ENCODE measurements at places on chromosomes 3 and 15.

DNA sequence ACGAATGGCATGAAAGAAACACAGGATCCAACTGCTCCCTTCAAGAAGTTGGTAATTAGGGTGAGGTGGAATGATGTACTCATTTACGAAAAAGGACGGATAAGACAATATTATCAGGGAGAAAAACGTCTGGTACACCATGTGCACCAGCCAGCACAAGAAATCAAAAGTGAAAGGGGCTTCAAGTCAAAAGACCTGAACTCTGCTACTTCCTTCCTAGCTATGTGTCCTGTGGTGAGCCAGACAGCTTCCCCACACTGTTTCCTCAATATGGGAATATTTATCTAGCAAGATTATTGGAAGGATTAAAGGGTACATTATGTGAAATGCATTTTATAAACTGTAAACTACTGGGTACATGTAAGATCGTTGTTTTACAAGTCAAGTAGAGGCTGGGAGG lies 33.9 kb downstream of the RAB27A start:
- DNase-seq = no peak

- DNase-seq = no peak
Observed at GRCh38 chr15:32941823-32942222, 224.0 kb downstream of the GREM1 start.

- DNase-seq = no peak
Observed at GRCh38 chr3:193190146-193190786, 50.8 kb upstream of the PLAAT1 start.

DNA sequence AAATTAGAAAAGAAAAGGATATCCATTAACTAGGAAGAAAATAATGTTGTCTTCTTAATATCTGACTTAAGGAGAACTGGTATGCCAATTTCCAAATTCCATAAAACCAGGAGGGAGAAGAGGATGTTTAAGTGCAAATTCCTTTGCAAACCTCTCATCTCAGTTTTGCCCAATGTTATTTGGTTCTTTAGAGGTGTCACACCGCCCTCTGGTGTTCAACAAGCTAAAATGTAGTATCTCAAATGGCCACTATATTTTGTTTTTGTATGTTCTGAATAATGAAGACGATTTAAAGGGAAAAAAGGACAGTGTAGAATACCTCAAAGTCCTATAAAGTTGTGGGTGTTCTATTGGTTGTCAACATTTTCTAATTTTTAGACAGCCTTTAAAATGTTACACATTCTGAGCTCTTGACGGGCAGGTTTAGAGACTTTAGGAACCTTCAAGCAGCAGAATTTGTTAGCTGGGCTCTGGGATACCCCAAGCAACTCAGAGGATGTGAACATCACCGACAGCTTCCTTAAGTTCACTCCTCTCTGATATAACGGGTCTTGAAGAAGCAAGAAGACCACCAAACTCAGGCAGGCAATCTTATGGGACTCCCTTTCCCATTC lies 458.3 kb downstream of the MFSD1 start:
- DNase-seq = no peak

DNA sequence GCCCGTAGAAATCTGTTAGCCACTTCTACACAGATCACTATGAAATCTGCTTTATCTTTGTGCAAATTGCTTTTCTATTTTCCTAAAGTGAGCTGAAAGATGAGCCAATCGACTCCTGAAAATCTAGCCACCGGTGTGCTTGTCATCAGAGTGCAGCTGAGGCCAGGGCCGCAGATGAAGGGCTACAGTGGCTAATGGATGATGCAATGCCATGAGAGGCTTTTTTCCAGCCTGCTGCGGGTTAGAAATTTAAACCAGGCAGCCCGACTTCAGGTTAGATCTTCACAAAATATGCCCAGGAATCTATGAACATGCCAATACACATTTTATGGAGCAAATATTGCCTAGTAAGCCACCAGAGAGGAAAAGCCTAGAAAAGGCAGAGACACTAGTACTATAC lies 948.2 kb upstream of the CFAP20DC start:
- DNase-seq = no peak

- DNase-seq = no peak
Observed at GRCh38 chr3:100537646-100538338, 45.4 kb downstream of the TMEM45A start.

DNA sequence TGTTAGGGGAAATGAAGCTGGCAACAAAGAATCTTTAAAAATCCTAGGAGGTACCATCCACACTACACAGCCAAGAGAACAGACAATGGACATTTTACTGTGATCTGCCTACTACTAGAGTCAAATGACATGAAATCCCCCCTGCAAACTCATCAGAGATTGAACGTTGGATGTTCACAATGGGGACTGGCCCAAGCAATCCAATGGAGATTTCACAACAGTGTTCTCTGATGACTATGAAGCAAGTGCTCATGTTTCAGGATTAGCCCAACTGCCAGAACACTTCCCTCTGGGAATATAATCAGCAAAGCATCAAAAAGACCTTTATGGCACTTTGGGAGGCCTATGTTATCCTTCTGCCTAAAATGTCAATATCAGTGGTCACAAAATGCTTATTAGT lies 97.8 kb downstream of the IGSF11 start:
- no peak for DNase-seq

DNA sequence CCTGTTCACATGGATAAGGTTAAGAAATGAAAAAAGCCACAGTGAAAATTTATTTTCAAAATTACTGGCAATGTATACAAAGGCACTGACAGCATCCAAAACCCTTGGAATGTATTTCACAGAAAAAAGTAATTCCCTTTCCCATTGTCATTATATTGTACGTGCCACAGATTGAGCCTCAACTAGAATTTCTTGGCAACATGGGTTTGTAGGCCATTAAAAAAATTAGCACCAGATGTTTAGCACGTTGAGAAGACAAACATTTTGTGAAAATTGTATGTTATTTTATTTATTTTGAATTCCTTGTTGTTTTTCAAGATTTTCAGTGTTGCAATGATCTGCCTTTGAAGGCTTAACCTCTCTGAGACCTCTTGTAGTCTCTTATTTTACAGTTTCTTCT lies 76.3 kb upstream of the EPHB3 start:
- no peak for DNase-seq

- no peak for DNase-seq
Observed at GRCh38 chr3:48623851-48624547, 2.4 kb upstream of the TMEM89 start.

DNA sequence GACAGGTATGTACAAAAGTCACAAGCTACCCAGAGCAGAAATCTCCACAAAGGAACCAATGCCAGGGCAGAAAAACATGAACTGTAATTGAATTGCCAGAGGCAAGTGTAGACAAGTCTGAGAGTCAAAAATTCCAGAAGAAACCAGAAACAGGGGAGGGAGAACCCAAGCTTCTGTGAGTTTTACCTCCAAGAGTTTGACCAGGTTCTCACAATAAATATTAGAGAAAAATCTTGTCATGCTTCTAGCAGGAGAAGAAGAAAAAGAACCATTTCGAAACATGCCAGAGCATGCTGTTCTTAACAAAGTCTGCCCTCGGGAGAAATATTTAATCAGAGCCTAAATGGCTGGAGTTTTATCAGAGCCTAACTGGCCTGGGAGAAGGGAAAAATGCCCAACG lies 32.5 kb upstream of the AP3B2 start:
- DNase-seq = no peak

All from activated T-cell treated with anti-CD3 and anti-CD28 coated beads for 48 hours (primary cell).